SW 1271 (cell line): ENCODE measurements at places on chromosomes 1 and 21.

DNA sequence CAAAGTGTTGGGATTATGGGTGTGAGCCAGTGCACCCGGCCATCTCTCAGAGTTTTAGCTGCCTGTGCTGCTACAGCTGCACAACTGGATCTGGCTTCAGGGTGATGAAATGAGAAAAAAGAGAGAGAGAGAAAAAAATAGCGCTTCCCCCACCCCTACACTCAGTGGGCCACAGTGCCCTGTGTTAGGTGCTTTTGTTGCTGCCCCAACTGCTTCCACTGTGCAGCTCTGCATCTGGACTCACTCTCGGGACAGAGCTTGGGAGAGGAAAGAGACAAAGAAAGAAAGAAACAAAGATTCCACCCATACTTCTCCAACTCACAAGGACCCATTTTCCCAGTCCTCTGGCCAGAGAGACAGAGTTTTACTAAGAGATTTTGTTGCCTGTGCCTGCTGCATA is 50.4 kb downstream of the INAVA start:
- no peak for DNase-seq

DNA sequence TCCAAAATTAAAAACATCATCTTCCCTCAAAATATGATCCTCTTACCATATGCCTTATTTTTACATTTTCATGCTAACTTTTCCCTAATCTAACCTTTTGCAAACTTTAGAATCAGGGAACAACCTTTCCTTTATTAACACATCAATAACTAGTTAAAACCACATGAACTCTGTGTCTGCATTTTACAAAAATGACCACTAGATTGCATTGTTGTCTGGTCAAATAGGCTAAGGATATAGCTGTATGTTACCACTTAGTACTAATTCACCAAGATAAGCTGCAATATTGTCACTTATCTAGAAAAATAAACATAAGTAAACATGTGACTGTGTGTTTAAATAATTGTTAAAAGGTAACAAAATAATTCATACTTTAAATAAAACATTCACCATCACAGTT is 82.3 kb downstream of the DENND1B start:
- DNase-seq = no peak

GRCh38 chr1:233060461-233060994 is 110.1 kb downstream of the NTPCR start:
- DNase-seq = no peak

DNA sequence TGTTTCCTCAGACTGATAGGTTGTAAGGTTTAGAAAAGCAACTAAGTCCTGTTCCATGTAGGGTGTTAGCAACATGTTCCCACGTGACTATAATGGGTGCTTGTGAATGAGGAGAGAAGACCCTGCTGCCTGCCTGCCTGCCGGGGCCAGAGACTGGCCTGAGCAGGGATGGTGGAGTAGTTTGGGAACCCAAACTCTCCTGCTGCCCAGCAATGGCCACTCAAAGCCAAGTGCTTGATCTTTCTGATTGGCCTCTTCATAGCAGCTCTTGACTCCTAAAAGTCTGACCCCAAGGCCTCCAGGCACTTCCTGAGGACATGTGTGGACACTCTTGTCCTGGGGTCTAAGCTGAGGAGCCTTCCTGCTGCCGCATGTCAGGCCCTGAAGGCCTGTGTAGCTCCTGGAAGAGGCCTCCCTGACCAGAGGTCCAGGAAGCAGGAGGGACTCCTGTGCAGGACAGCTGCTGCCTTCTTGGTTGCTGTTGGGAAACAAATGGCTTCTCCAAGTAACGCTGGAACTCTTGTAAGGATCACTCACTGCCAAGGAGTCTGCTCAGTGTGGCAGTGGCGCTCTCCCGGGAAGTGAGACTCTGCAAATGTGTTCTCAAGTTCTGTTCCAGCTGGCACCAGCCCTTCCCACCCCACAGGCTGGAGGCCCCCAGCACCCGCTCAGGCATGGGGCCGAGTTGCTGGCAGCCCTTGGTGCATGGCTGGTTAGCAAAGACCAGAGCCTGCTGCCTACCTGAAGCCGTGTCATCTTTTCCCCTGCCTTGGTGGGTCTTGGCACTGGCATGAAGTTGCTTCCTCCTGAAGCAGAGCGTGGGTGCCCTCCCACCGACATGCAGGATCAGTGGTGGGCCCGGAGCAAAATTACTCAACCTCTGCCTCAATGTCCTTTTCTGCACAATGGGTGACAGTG is 35.5 kb downstream of the MAN1C1 start:
- no peak for DNase-seq

GRCh38 chr21:33267250-33267649 is 1.1 kb downstream of the IL10RB start:
- no peak for DNase-seq

DNA sequence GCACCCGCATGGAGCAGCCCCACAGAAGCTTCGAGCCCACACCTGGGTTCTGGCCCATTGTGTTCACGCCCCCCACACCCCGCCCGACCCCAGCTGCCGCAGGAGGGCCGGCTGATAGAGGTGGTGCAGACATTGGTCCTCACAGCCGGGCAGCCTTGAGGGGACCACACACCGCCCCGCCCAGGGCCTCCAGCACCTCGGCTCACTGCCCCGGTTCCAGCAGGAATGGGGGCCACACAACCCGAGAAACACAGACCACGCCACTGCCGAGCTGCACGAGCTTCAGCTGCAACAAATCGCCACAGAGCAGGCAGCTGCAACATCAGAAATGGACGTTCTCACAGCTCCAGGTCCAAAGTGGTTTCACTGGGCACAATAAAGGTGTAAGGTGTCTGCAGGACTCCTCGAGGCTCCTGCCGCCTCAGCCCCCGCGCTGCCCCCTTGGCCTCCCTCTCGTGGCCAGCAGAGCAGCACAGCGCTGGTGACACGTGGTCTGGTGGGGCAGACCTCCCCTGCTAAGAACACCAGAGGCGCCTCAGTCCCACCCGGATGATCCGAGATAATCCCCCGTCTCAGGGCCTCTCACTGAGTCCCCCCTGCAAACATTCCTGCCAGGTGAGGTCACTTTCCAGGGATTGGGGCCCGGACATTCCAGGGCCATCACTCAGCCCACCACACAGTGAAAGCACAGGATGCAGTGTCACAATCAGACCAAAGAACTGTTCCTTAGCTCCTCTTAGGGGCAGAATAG is 62.3 kb upstream of the ADARB1 start:
- DNase-seq = peak; percentile 85

- DNase-seq = no peak
Measured at GRCh38 chr1:39933956-39934941, 20.7 kb upstream of the MFSD2A start.

GRCh38 chr21:42580076-42580792 is 66.6 kb downstream of the SLC37A1 start:
- DNase-seq = no peak

DNA sequence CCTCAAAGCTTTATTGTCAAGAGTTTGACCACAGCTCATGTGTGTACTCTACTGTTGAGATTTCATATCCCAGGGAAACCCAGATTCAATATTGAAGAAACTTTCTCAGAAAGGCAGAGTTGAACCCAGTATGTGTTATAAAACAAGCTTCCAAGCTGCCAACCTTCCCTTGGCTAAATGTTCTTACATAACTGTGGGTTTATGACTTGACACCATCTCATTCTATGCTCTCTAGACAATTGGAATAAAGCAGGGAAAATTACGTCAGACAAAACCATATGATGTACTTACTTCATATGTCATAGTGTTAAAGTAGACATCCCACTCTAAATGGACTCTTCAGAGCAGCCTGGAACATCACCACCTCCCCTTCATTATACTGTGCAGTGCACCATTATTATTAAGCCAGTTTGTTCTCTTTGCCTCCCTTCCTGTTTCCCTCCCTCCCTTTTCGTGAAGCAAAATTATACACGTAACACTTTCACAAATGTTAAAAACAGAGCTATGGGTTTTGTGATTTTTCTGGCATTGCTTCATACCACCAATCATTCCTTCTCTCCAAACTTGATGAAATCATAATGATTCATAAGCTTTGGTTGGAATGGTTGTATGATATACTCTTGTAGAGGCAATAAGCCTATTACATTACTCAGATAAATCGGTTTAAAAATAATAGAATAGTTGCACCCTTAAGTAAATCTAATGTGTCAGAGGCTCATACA is 507.2 kb downstream of the LTN1 start:
- no peak for DNase-seq

- DNase-seq = no peak
Measured at GRCh38 chr1:167249702-167250101, 29.0 kb downstream of the POU2F1 start.

GRCh38 chr1:25854554-25854953 is 4.7 kb downstream of the AUNIP start:
- no peak for DNase-seq

GRCh38 chr1:161772397-161772796 is 6.3 kb downstream of the ATF6 start:
- DNase-seq = no peak

DNA sequence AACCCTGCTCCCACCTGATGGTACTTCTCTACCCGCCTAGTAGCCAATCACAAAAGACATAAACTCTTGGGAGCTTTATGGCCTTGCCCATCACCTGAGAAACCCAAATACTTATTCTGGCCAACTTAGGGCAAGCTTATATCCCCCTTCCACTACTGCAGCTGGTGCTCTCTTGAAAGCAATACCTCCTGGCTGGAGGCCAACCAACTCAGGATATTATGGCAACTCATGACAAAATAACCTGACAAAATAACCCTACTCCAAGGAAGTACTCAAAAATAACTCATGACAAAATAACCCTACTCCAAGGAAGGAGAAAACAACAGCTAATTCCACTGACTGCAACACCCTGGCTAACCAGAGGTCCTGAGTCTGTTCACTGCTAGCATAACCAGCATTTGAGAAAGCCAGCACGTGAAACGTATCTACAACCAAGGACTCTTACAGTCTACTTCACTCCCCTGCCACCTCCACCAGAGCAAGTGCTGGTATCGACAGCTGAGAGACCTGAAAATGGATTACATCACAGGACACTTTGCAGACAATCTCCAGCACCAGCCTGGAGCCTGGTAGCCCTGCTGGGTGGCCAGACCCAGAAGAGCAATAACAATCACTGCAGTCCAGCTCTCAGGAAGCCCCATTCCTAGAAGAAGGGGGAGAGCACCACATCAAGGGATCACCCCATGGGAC is 179.9 kb downstream of the COL24A1 start:
- no peak for DNase-seq

GRCh38 chr1:247536340-247536739 is at the start of gene OR2C3:
Gene OR2C3, minus strand, starts transcription at chr1:247536440. Its CDS starts 3,929 bp downstream, at chr1:247532511.
- DNase-seq = no peak

DNA sequence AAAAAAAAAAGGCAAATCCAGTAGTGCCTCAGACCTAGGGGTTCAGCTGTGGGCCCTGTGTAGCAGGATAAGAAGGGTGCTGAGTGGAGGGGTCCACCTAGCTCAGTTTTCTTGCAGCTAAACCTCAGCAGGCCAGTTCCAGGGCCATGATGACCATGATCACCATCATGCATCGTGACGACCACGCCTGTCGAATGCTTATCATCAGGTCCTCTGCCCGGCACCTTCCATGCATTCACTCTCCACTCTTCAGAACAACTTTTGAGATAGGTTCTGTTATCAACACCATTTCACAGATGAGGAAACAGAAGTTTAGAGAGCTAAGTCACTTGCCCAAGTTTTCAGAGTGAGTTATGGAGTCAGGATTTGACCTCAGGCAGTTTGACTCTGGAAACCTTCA is 54.9 kb downstream of the ACBD3 start:
- DNase-seq = no peak

GRCh38 chr1:210233216-210233494 is 559 bp downstream of the SERTAD4 start:
- peak; percentile 22 for DNase-seq

- DNase-seq = no peak
Measured at GRCh38 chr1:44803312-44804095, 3.3 kb downstream of the PLK3 start.

DNA sequence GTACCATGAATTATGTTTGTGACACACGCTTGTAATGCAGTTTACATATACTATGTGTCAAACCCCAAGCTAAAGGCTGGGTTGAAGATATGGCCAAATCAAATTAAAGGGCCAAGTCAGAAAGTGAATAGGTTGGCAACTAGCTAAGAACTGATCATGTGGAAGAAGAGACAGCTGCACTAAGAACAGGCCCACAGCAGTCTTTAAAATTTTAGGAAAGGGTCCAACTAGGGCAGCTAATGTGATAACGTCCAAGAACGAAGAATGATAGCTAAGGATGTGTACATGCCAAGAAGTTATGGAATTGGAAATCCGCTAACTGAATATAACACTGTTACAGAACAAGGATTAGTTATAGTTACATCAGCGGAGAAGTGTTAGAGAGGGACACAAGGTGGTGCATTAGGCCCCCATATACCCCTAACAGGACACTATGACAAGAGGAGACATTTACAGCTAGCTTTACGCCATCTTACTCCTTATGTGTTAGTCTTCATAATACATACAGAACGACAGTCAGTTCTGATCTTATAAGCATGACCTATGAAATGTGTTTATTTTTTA is 6.5 kb upstream of the RNF2 start:
- no peak for DNase-seq

GRCh38 chr1:44672254-44672955 is 1.9 kb downstream of the TMEM53 start:
- DNase-seq = no peak

- DNase-seq = no peak
Measured at GRCh38 chr1:213274140-213274539, 223.1 kb downstream of the RPS6KC1 start.

- DNase-seq = no peak
Measured at GRCh38 chr1:205228093-205228521, 361 bp downstream of the TMCC2 start.

DNA sequence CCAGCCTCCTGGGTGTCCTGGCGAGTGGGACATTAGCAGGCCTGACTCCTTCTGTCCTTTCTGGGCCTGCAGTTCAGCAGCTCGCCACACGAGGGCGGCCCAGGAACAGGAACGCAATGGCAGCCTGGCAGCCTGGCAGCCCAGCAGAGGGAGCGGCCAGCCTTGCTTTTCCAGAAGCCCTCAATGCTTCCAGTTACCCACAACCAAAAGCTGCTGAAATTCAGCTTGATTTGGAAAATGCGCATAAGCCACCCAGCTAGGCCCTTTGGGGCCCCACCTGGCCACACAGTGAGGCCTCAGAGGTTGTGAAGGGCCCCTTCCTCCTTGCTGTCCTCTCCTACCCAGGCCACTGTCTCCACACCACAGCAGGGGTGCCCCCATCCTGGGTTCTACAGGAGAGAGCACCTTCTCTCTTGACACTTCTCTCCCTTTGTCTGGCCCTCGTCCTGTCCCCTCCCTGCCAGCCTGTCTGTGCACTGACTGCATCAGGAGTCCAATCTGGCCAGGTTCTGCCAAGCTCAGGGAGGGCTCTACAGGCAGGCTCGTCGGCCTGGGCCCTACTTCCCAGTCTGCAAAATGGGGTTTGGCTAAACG is 103.4 kb upstream of the VAMP3 start:
- peak; percentile 30 for DNase-seq

DNA sequence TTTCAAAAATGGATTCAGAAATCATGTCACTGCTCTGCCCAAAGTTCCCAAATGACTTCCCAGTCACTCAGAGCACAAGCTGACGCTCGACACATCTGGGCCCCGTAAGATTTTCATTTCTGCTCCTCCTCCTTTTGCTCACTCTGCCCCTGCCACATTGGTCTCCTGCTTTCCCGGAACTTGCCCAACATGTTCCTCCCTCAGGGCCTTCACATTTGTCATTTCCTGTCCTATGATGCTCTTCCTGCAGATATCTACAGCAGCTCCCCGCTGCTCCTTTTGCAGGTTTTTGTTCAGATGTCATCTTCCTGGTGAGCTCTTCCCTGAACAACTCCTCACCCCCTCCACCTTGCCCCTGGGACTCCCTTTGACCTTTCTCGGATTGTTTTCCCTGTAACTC is 58.5 kb upstream of the IVNS1ABP start:
- DNase-seq = no peak

GRCh38 chr1:68820151-68820550 is 323.3 kb upstream of the DEPDC1 start:
- DNase-seq = no peak

GRCh38 chr1:24888971-24889676 is 41.0 kb downstream of the RUNX3 start:
- DNase-seq = no peak
